ENCODE measurements at places on chromosomes 3 and 15. TPM values are rescaled to one million over a fixed set of nuclear protein-coding genes. Genes with fewer than 3 reads are reported as not detected.

GRCh38 chr15:43518197-43518761, 871 bp downstream of the MAP1A start:
- peak overlapping the region; percentile 78 for H3K4me3 ChIP-seq
- peak; percentile 60 for DNase-seq
- no peaks in the 10 kb centered on the region for H3K36me3 ChIP-seq
- no peak overlapping the region for H3K27ac ChIP-seq
- H3K27me3 ChIP-seq, result peaks cover 11% of the 10 kb centered on the region
- peaks cover 3% of the 10 kb centered on the region for H3K4me1 ChIP-seq

GRCh38 chr3:12777171-12777570, 18.1 kb upstream of the TMEM40 start:
- no peak for DNase-seq
- no peaks in the 10 kb centered on the region for H3K36me3 ChIP-seq

Gene AKAP13
- total RNA-seq, result 47.3 TPM

DNA sequence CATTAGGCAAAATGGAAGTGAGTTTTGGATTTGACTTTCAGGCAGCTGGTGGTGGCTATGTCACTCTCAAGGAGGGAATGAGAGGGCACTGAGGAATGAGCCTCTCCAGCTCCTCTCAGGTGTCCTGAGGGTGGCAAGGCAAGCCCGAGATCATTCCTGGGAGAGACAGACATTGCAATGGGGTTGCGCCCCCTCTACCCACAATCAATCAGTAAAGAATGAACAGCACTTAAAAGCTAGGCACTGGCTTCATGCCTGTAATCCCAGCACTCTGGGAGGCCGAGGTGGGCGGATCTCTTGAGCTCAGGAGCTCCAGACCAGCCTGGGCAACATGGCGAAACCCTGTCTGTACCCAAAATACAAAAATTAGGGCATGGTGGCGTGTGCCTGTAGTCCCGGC, 14.1 kb upstream of the SHF start:
- no peak overlapping the region for H3K4me3 ChIP-seq
- H3K27ac ChIP-seq, result no peak overlapping the region
- no peaks in the 10 kb centered on the region for H3K36me3 ChIP-seq
- no peaks in the 10 kb centered on the region for H3K4me1 ChIP-seq
- no peak for DNase-seq

- no peak within 1 kb of the TSS for H3K27ac ChIP-seq
- DNase-seq, result peak; percentile 86
- H3K27me3 ChIP-seq, result peaks cover 15% of the 10 kb centered on the region
- peaks cover 5% of the 10 kb centered on the region for H3K4me1 ChIP-seq
- peak within 1 kb of the TSS; percentile 96 for H3K4me3 ChIP-seq
Observed at GRCh38 chr3:39809181-39809994, at the start of gene MYRIP. MYRIP (plus strand) TSS chr3:39809609; CDS start chr3:39900817, 91,208 bp downstream.

Gene FETUB
- total RNA-seq, result not detected

DNA sequence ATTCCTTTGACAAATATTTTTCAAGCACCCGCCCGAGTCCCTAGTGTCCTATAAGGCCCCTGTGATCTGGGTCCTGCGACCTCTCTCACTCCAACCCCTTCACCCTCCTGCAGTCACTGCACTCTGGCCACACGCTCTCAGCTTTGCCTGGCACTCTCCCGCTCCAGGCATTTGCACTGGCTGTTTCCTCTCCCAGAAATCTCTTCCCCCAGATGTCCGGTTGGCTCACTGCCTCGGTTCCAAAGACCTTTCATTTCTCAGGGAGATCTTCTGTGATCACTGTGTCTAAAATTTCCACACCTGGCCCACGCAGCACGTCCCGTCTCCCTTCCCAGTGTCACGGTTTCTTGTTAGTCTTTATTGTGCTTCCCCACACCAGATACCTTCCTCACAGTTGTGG, 97.4 kb downstream of the WNT7A start:
- no peaks in the 10 kb centered on the region for H3K36me3 ChIP-seq
- peaks cover 2% of the 10 kb centered on the region for H3K4me1 ChIP-seq
- no peak for DNase-seq
- no peak overlapping the region for H3K4me3 ChIP-seq
- H3K27ac ChIP-seq, result no peak overlapping the region

- no peak overlapping the region for H3K4me3 ChIP-seq
- H3K27me3 ChIP-seq, result no peaks in the 10 kb centered on the region
- no peaks in the 10 kb centered on the region for H3K4me1 ChIP-seq
- DNase-seq, result no peak
Observed at GRCh38 chr15:89888214-89888804, 5.5 kb downstream of the AP3S2 start.

Gene CYP11A1
- total RNA-seq, result 1.7 TPM

Gene TSEN2
- total RNA-seq, result 22.0 TPM

Gene SNTN
- not detected for total RNA-seq

DNA sequence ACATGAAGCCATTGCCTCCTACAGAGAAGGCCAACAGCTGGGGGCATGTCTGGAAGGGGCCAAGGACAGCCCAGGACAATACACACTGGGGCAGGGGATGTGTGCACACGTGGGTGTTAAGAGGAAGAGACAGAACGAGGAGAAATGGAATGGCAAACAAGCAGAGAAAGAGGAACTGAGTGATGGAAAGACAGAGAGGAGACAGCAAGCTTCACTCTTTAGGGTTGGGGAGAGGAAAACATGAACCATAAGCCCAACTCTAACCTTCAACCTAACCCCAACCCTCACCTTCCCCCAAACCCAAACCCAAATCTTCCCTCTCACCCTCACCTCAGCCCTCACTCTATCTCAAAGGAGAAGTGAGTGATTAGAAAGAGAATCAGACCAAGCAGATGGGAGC, 11.9 kb upstream of the PARL start:
- no peak overlapping the region for H3K4me3 ChIP-seq
- H3K4me1 ChIP-seq, result no peaks in the 10 kb centered on the region
- no peak overlapping the region for H3K27ac ChIP-seq
- no peaks in the 10 kb centered on the region for H3K27me3 ChIP-seq
- H3K36me3 ChIP-seq, result no peaks in the 10 kb centered on the region

Gene IRAK2
- 0.61 TPM for total RNA-seq

- no peak for DNase-seq
- H3K27ac ChIP-seq, result no peak overlapping the region
- H3K27me3 ChIP-seq, result no peaks in the 10 kb centered on the region
- no peaks in the 10 kb centered on the region for H3K4me1 ChIP-seq
- no peak overlapping the region for H3K4me3 ChIP-seq
- H3K36me3 ChIP-seq, result no peaks in the 10 kb centered on the region
Observed at GRCh38 chr3:95629802-95630201, 1184.6 kb upstream of the EPHA6 start.

- no peak overlapping the region for H3K4me3 ChIP-seq
- no peaks in the 10 kb centered on the region for H3K4me1 ChIP-seq
- H3K36me3 ChIP-seq, result no peaks in the 10 kb centered on the region
- H3K27ac ChIP-seq, result no peak overlapping the region
- H3K27me3 ChIP-seq, result no peaks in the 10 kb centered on the region
Observed at GRCh38 chr3:187810021-187810446, 64.8 kb upstream of the BCL6 start.

Gene MUSTN1
- 0.72 TPM for total RNA-seq

Gene NBEAL2
- 50.4 TPM for total RNA-seq

Gene AHSG
- total RNA-seq, result not detected

Gene SEMA5B
- total RNA-seq, result 9.4 TPM

DNA sequence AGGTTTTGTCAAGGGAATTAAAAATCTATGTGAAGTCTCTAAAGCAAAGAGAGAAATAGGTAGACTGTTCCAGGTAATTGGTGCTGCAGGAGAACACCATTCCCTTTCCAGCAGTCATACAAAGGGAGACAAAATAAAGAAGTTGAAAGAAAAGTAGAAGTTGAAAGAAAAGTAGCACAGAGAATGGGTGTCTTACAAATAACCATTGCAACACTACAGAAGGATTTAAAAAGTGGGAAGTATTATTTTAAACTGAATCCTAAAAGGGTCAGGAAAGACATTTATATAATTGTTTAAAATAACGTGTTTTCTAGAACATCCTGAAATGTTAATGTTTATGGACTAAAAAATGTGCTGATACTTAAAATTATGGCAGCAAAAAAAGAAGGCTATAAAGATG, 223.8 kb downstream of the RSRC1 start:
- H3K4me3 ChIP-seq, result no peak overlapping the region
- H3K4me1 ChIP-seq, result no peaks in the 10 kb centered on the region
- H3K27me3 ChIP-seq, result no peaks in the 10 kb centered on the region

Gene TEX55
- not detected for total RNA-seq

GRCh38 chr3:9399746-9400145, 2.3 kb downstream of the SETD5 start:
- H3K4me3 ChIP-seq, result peak overlapping the region; percentile 99
- peaks cover 4% of the 10 kb centered on the region for H3K4me1 ChIP-seq
- H3K27me3 ChIP-seq, result no peaks in the 10 kb centered on the region
- H3K36me3 ChIP-seq, result peaks cover 21% of the 10 kb centered on the region

DNA sequence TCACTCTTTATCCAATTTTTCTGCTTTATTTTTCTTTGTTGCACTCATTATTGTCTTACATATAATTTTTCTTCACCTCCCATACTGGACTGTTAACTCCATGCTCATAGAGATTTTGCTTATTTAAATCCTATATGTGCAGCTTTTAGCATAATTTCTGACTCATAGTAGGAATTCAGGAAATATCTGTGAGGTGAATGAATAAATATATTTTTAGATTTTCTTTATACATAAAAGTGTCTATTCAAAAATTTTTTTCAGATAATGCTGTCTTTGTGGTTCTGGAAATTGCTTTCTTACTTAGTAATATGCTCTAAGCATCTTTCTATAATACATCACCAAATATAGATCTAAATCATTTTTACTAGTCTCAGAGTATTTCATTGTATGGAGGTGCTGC, 191.8 kb upstream of the SUCLG2 start:
- H3K36me3 ChIP-seq, result no peaks in the 10 kb centered on the region
- H3K27me3 ChIP-seq, result no peaks in the 10 kb centered on the region
- H3K4me3 ChIP-seq, result no peak overlapping the region

Gene GREM1
- total RNA-seq, result 1.1 TPM

- DNase-seq, result no peak
- H3K27ac ChIP-seq, result no peak overlapping the region
- H3K4me1 ChIP-seq, result no peaks in the 10 kb centered on the region
- H3K36me3 ChIP-seq, result no peaks in the 10 kb centered on the region
Observed at GRCh38 chr3:143360244-143360643, 240.7 kb downstream of the CHST2 start.

Gene CP
- total RNA-seq, result 1.1 TPM

GRCh38 chr3:50495609-50496423, 7.6 kb downstream of the CACNA2D2 start:
- H3K27me3 ChIP-seq, result no peaks in the 10 kb centered on the region
- peaks cover 22% of the 10 kb centered on the region for H3K4me1 ChIP-seq
- no peak overlapping the region for H3K27ac ChIP-seq
- no peak for DNase-seq
- peak overlapping the region; percentile 57 for H3K4me3 ChIP-seq
- peaks cover 2% of the 10 kb centered on the region for H3K36me3 ChIP-seq
